ENCODE measurements at places on chromosomes 1 and 21.
A peak's percentile ranks its signal among the peaks of the same experiment; 100 is the strongest.

DNA sequence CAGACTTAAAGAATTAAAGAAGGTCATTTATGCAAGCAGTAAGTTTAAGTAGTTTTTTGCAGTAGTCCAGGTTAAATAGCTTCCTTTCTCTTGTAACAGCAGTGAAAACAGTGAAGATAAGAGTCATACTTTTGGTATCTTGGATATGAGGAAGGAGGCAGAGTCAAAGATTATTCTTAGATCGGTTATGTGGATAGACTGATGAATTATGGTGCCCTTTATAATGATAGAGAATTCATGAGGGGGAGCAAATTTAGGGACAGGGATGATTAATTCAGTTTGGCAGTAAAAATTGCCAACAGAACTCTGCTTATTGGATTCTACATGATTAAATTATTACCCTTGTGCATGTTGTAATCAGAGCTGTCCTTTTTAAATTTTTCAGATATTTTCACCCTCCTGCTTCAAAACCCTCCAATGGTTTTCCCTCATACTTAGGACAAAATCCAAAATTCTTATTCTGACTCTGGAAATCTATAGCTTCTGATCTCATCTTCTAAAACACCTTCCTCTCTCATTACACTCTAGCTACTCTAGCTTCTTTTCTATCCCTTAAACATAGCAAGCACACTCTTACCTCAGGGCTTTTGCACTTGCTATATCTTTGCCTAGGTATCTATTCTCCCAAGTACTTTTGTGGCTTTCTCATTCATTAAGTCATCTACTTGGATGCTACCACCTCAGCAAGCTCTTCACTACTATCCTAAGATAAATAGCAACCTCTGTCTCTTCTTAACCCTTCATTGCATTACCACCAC, 79.8 kb downstream of the PKN2 start:
- DNase-seq: peak; percentile 41

GRCh38 chr1:176066709-176067108, 140.4 kb downstream of the COP1 start:
- DNase-seq: no peak

GRCh38 chr21:41761211-41761933, 5.5 kb downstream of the RIPK4 start:
- DNase-seq: no peak

GRCh38 chr1:70892140-70892539, 155.5 kb downstream of the PTGER3 start:
- DNase-seq: no peak

GRCh38 chr1:114033216-114033706, 54.0 kb downstream of the OLFML3 start:
- DNase-seq: no peak

DNA sequence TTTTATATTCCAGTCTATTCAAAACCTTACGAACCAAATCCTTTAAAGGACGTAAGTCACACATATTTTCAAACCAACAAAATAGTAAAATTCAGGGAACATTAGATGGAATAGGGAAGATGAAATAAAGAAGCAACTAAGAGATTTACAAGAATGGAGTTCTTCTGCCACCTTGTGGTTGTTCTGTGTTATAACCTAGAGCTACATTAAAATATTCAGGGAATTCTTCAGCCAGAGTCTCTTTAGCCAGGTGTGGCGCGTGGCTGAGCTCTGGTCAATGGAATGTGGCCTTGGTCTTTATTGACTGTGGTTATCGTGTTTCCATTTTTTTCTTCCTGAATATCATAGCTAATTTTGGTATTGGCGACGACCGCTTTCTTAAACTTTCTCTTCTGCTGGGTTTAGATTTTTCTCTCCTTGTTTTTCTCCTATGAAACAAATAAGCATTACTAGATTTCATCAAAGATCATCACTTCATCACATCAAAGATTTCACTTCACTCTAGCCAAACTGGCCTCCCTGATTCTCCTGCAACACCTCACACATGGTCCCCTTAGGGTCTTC, 221.3 kb downstream of the MRPL39 start:
- DNase-seq: peak; percentile 31

DNA sequence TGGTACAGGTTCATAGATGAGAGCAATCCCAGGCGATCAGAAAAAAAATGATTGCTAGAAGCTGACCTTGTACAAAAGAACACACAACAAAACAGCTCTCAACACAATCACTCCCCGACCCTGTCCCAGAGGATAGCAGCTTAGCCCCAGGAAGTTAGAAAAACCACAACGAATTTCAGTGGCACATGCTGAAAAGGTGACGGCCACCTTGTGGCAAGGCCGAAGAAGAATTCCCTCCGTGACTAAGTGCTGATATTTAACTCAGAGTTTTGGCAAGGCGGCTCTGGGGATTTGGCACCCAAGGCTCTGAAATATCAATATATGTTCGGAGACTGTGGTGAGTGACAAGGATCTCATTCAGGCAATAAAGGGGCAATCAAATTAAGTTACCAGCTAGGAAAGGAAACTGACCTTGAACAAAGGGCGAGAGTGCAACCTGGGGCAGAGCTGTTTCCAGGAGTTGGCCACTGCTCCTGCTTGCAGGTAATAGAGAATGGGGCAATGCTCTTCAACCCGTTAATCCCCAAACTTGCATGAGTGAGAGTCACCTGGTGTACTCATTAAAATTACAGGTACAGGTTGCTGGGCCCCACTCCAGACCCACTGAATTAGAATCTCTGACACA, 96.2 kb downstream of the BEND5 start:
- no peak for DNase-seq

- DNase-seq: no peak
Observed at GRCh38 chr1:177249231-177249630, 78.5 kb downstream of the BRINP2 start.

- DNase-seq: no peak
Observed at GRCh38 chr21:28791595-28792282, 200.9 kb downstream of the LTN1 start.

- peak; percentile 90 for DNase-seq
Observed at GRCh38 chr1:51567653-51568052, 48.6 kb upstream of the EPS15 start.

DNA sequence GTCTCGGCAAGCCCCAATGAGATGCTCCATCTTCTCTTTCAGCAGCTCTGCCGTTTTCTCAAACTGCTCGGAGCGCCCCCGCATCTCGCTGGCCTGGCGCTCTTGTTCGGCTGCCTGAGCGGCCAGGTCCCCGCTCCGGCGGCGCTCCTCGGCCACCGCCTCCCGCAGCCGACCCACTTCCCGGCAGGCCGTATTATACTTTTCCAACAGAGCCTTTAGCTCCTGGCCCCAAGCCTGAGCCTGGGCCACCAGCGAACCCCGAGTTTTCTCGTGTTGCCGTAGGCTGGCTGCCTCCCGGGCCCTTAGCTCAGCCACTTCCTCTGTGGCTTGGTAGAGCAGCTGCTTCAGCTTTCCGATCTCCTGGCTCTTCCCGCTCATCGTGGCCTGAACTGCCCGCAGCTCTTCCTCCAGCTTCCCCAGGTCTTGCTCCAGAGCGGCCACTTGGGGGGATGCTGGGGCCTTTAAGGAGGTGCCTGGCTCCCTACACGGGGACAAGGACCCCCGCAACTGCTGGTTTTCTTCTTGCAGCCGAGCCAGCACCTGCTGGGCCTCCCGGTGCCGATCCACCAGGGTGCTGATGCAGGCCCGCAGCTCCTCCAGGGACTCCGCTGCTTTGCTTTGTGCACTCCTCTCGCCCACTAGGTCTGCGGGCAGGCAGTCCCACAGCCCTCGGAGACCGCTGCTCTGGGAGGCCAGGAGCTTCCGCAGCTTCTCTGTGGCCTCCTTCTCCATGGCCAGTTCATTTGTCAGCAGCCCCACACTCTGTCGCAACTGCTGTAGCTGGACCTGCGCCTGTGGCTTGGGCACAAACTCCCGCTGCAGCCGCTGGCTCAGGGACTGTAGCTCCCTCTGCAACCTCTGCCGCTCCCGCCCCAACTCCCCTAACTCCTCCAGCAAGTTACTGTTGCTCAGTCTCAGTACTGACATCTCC, 13.4 kb upstream of the PIAS3 start:
- no peak for DNase-seq

- no peak for DNase-seq
Observed at GRCh38 chr21:45150638-45151131, 76.3 kb downstream of the ADARB1 start.

DNA sequence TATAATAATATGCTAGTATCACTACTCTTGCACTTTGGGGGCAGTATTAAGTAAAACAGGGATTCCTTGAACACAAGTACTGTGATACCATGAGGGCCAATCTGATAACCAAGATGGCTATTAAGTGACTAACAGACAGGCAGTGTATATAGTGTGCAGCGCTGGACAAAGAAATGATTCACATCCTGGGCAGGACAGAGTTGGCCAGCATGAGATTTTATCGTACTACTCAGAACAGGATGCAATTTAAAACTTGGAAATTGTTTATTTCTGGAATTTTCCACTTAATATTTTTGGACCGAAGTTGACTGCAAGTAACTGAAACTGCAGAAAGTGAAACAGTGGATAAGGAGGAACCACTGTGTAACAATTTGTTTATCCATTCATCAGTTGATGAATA, 74.6 kb downstream of the DNTTIP2 start:
- peak; percentile 73 for DNase-seq

- no peak for DNase-seq
Observed at GRCh38 chr1:177981200-177981599, 11.3 kb upstream of the SEC16B start.

GRCh38 chr21:44920694-44921604, at the start of gene ITGB2:
Gene ITGB2, minus strand, starts transcription at chr21:44920899. Its CDS starts 10,117 bp downstream, at chr21:44910782.
- no peak for DNase-seq

DNA sequence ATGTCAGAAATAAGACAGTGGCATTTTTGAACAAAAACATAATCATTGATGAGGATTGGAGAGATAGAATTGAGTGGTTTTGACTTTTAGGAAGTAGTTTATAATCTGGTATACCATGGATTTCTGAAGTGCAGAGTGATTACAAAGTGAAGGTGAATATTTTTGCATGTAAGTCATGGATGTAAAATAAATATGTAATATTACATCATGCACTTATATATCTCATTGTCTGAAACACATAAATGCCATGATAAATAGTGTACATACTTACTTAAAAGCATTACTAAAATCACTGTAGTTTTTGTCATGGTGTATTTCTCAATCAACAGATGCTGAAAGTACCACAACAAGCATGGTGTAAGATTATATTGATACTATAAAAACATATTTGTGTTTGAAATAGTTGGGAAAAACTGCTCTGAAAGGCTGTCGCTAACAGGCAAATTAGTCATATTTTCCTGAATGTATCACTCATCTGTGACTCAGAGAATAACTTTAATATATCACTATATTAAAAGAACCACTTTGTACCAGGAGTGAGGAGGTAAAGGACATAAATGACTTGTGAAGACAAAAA, 24.8 kb upstream of the RGS18 start:
- peak; percentile 11 for DNase-seq

GRCh38 chr1:15070145-15070748, 83.3 kb upstream of the TMEM51 start:
- DNase-seq: no peak

DNA sequence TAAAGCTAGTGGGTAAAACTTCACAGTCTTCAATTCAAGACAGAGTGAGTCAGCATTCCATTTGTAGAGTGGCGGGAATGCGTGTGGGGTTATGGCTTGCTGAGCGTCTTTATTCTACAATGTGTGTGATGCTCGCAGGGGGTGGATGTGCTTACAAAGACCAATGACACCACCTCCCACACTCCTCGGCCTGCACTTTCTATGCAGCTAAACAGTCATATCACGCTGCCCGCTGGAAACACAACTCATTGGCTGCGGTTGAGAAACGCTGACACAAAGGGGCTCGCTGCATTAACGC, 298.5 kb downstream of the PCP4 start:
- no peak for DNase-seq

DNA sequence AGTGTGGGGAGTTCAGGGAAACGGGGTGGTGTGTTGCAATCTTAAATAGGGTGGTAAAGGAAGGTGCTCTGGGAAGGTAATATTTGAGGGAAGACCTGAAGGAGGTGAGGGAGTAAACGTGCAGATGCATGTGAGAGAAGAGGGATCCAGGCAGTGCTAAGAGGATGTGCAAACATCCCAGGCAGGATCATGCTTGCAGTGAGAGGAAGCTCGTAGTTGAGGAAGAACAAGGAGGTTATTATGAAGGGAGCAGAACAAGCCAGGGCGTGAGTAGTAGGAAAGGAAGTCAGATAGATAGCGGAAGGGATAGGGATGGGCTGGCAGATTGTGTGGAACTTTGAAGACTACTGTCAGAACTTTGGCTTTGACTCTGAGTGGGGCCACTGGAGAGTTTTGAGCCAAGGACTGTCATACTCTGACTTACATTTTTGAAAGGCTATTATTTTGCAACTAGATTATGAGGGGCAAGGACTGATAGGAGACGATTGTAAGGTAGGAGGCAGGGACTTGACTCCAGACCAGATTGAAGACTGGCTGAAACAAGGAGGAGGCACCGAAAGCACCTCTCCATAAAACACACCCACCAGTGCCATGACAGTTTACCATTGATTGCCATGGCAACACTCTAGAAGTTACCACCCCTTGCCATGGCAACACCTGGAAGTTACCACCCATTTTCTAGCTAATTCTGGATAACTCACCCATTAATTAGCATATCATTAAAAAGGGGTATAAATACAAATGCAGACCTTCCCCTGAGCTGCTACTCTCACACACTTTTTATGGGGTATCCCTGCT, 67.0 kb downstream of the XCL2 start:
- DNase-seq: no peak

- no peak for DNase-seq
Observed at GRCh38 chr1:76507376-76507775, 359.9 kb upstream of the ST6GALNAC5 start.

DNA sequence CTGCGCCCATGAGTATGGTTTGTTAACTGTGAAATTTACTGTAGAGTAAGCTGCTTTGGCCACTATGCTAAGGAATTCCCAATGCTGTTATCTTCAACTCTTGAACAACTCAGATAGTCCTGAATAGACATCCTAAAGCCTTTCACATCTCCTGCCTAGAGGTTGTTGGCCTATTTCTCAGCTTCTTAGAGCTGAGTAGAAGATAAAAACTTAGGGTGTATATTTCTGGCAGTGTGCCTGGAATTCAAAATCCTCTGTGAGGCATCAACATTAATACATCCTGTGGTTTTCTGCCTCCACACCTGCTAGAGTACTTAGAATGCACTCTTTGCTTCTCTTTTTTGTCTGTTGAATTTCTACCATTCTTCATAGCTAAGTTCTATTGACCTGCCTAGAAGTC, 45.8 kb upstream of the RC3H1 start:
- DNase-seq: no peak

DNA sequence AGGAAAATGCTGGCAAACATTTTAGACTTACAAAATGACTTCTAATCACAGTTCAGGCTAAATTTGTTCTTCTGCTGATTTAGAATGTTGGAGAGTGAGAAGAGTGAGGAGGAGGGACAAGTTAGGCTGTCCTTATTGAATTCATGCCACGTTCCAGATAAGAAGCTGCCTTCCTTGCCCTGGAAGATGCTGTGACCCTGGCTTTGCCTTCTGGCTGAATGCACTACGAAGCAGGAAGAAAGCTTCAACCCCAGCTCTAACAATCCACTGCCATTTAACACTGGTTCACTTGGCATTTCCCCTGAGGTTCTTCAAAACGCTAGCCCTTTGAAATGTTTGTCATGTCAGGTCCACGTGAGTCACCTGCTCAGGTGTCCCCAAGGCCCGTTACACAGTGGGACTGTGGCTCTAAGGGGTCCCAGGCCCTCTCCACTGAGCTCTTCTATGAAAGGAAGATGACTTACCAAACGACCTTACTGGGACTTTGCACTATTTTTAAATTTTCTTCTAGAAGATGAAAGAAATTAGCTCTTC, 30.0 kb upstream of the LRRC8C start:
- no peak for DNase-seq

- DNase-seq: no peak
Observed at GRCh38 chr1:208030288-208031091, 119.6 kb upstream of the CD34 start.
